HAP-1 (cell line): ENCODE measurements at places on chromosomes 1 and 21.

GRCh38 chr1:93635614-93636543 lies 45.8 kb downstream of the BCAR3 start:
- DNase-seq = peak; percentile 39

GRCh38 chr1:90512441-90512840 lies 204.7 kb downstream of the BARHL2 start:
- DNase-seq = peak; percentile 16

DNA sequence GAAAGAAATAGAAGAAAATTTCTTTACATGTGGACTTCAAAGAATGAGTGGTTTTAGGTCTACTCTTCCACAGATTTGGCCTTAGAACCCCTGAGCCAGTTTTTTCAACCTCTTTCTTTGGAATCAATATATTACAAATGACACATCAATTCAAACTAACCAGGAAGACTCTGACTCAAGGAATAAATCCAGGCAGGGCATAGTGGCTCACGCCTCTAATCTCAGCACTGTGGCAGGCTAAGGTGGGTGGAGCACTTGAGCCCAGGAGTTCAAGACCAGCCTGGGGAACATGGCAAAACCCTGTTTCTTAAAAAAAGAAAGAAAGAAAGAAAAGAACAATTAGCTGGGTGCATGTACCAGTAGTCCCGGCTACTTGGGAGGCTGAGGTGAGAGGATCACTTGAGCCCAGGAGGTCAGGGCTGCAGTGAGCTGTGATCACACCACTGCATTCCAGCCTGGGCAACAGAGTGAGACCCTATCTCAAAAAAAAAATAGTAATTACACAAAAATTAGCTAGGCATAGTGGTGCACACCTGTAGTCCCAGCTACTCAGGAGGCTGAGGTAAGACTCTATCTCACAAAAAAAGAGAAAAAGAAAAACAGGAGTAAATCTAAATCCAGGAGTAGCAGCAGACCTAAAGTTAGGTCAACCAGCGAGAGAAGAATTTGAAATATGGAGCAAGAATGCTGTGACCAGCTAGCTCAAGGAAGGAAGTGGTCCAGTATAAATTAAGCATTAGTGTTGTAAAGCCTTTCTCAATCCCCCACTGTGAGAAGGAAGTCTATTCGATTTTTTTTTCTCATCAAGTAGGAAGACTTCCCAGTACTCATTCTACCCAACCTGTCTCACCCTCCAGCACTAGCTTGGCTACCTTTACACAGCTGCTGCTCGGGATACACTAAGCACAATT lies 1.9 kb downstream of the SORT1 start:
- no peak for DNase-seq

DNA sequence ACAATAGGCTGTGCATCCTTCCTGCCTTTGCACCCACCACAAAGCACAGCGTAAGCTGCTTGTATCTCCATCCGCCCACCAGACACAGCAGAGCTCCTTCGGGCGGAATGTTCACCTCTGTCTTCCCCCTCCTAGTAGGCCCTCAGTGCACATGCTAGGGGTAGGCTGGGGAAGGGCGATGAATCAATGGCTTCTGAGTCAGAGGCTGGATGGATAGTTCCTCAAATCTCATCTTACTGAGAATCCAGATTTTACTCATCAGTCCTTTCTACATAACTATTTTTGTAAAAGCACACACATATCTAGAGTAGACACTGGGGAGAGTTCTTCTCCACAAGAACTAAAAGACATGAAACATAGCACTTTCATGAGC lies 73.8 kb downstream of the BCAR3 start:
- no peak for DNase-seq

DNA sequence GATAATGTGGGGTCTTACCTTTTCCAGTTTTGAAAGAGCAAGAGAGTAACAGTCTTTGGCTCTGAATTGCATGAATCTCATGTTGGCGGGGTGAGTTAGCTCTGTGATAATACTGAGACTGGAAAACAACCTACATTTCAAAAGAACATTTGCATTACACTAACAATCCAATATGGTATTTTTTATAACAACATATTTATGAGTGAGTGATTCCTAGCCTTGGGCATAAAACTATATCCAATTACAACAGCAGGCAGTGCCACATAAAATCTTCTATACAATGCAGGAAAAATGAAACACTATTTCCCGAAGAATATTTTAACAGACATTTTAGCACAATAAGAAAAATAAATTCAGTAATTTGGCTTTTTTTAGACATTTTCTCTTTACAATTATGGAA lies 303.0 kb downstream of the KCNT2 start:
- DNase-seq = no peak

- no peak for DNase-seq
Observed at GRCh38 chr1:70072231-70072751, 133.1 kb downstream of the LRRC40 start.

DNA sequence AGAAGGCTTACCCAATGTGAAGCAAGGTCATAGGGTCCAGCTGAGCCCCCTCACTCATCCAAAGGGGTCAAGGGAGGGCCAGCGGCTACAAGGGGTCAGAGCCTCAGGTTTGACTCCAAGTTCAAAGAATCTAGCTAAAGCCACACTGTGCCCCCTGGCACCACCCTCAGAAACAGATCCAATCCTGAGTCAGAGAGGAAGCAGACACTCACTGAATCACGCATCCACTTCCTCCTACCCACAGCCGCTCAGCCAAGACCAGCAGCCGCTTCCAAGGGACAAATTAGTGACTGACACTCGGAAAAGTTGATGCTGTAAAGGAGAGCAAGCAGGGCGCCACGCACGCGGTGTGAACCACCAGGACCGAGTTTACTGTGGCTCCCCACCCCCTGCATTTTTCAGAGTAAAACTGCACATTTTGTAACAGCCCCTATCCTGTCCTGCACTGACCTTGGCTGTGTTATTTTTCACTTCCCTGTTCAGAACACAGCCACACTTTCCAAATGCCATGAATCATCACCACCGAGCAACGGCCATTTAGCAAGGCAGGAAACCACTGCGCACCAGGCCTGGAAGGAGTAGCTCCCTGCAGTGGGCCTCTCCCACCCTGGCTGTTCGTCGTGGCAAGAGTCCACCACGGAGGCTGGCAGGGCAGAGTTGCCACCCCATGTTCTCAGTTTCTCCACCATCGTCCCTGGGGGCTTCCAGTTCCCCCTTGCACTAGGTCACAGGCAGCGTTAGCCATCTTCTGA lies 147.8 kb downstream of the TOMM20 start:
- no peak for DNase-seq

GRCh38 chr1:37255136-37255795 lies 219.1 kb upstream of the ZC3H12A start:
- DNase-seq = peak; percentile 81

- no peak for DNase-seq
Observed at GRCh38 chr1:5891736-5892135, 100.5 kb downstream of the NPHP4 start.

DNA sequence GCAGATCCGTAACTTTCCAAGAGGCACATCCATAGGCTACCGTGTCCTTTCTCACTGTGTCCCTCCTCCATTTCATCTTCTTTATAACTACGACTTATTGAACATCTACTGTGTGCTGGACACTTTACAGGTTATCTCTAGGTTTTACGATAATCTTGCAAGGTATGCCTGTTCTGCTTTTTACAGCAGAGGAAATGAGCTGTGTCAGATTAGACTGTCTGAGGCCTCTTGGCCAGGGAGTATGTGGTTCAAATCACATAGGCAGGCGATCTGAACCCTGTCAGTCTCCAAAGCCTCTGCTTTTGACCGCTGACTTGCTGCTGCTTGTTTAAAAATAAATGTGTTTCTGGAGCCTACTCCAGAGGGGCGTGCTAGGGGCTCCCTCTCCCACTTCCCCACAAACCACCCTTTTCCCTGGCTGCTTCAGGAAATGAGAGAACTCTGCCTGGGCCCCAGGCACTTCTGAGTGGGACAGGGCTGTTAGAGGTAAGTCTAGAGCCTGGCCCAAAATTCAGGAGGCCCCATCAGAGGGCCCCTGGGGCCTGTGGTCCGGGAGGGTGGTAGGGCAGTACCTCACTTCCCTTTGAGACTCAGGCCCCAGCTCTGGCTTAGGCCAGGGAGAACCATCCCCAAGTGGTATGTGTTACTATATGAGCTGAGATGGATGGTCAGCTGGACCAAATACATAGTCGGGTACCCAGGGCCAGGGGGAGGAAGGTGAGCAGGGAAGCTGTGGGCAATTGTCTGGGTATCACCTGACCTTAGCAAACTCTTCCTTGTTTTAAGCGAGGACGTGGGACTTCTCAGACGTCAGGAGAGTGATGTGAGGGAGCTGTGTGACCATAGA lies 4.4 kb downstream of the PSEN2 start:
- DNase-seq = no peak

DNA sequence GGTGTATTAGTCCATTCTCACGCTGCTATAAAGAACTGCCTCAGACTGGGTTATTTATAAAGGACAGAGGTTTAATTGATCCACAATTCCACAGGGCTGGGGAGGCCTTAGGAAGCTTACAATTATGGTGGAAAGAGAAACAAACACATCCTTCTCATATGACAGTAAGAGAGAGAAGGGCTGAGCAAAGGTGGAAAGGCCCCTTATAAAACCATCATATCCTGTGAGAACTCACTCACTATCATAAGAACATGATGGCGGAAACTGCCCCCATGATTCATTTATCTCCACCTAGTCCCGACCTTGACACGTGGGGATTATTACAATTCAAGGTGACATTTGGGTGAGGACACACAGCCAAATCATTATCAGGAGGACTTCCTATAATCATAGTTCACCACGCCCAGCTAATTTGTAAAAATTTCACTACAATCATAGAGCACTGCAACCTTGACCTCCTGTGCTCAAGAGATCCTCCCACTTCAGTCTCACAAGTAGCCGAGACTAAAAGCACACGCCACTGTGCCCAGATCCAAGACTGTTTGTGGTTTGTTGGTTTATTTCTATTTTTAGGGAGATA lies 164.9 kb downstream of the RERE start:
- no peak for DNase-seq

GRCh38 chr21:35400233-35400939 lies 351.3 kb upstream of the RUNX1 start:
- peak; percentile 5 for DNase-seq

- no peak for DNase-seq
Observed at GRCh38 chr21:28442624-28443023, 550.1 kb downstream of the LTN1 start.

- no peak for DNase-seq
Observed at GRCh38 chr1:100073531-100073930, 59.2 kb downstream of the SASS6 start.

DNA sequence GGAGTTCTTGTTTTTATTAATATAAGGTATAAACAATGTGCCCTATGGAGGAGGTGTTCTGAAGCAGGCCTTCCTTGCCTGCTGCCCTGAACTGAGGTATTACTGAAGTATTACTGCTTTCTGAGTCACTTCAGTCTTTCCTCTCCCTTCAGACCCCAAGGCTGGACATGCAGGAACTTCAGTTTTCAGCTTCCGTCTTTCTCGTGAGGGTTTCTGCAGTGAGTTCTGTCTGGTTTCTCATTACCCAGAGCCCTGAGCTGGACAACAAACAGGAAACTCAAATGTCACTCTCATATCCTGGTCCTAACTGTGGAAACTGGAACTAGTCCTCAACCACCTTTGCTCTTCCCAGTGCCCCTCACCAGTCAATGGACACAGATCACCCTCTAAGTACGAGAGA lies 46.8 kb downstream of the ELAVL4 start:
- no peak for DNase-seq
